ENCODE measurements at places on chromosomes 4 and X.

GRCh38 chr4:1171311-1172227, 814 bp downstream of the SPON2 start:
- no peak for DNase-seq

DNA sequence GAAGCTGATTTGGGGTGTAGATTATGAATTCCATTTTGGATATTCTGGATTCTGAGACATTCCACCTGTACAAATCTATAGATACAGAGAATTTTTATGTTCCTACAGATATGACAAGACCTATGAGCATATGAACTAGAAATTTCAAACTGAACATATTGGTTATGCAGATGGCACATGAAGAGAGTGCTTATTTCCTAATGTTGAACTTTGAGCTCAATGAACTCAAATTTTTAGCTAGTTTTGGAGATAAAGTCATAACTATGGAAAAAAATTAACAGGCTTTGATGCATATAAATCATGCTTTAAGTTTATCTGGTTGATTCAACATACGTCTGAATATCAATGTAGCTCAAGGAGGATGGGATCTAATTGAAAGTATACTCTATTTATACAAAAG, 8.9 kb downstream of the CHIC2 start:
- DNase-seq, result no peak

DNA sequence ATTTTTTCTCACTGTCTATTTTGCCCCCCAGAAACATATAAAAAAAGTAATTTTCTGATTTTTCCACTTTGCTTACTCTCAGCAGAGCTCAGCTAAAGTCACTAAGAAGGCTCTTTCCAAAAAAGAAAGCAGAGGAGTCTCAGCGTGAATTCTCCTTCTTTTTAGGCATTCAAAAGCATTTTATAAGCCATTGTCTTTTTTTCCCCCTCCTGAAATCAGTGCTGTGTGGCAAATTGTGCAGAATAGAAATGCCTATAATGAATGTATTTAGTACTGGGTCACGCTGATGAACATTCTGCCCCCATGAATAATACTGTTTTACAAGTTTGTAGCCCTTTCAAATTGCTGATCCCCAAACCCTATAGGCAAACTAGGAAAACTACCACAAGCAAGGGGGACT, 1.6 kb upstream of the PCDH18 start:
- DNase-seq, result no peak

- DNase-seq, result no peak
Measured at GRCh38 chrX:65866146-65866545, 173.7 kb downstream of the VSIG4 start.

- no peak for DNase-seq
Measured at GRCh38 chr4:8295471-8295870, 25.9 kb downstream of the HTRA3 start.

DNA sequence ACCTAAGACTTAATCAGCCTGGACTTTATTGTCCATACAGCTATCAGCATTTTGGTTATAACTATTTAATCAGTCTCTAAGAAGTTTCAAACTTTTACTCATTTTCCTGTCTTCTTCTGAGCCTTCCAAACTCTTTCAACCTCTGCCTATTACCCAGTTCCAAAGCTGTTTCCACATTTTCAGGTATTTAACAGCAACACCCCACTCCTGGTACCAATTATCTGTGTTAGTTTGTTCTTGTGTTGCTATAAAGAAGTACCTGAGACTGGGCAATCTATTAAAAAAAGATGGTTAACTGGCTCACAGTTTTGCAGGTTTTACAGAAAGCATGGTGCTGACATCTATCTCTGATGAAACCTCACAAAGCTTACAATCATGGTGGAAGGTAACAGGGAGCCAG, 195.6 kb downstream of the NPNT start:
- DNase-seq, result no peak

- DNase-seq, result peak; percentile 28
Measured at GRCh38 chr4:126306152-126306869, 991.6 kb downstream of the FAT4 start.

GRCh38 chr4:36224972-36225903, 19.1 kb downstream of the ARAP2 start:
- peak; percentile 60 for DNase-seq

DNA sequence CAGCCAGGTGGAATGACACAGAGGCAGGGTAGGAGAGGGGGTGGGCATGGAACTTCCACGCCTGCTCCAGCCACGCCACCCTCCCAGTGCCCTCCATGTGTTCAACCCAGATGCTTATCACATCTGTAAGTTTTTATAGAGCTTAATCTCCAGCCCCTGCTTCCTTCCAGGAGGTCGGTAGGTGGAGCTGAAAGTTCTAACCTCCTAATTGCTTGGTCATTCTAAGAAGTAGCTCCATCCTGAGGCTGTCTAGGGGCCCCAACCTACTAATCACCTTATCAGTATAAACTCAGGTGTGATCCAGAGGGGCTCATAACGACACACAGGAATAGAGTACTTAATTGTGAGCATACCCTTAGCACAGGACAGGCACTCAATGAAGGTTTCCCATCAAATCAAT, 18.3 kb downstream of the QDPR start:
- DNase-seq, result no peak

DNA sequence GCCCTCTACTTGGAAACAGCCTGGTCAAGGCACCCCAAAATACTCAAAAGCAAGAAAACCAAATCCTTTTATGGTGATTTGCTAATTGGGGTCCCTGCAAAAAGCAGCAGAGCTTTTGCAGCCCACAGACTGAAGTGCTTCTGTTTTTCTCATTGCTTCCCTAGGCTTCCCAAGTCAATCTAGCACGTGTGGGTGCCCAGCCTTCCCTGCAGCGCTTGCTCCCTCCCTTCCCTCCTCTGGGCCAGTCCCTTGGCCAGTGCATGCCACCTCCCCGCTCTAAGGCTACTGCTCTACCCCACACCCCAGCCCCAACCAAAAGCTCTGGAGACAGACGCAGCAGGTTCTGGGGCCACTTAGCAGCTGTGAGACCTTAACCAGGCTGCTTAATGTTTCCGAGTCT, 53.6 kb downstream of the ANAPC4 start:
- no peak for DNase-seq

GRCh38 chrX:72258174-72258573, 18.9 kb downstream of the RPS4X start:
- no peak for DNase-seq

GRCh38 chrX:115591856-115592842, 31.2 kb downstream of the PLS3 start:
- no peak for DNase-seq

DNA sequence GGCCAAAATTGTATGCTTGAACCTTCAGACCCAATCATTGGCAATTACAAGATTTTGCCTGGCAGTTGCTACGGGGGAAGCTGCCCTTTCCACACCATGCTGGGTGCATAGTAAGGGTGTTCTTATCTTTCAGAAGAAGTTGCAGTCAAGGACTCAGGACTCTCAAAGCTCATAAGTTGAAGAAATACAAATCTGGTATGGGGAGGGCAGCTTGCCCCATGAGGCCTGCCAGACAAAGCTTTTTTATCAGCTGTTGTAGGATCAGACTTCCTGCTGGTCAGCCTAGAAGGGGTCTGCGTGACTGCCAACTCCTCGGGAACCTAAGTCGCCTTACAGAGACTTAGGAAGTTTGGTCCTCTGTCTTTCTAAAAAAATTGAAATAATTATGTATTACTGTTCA, 174.9 kb upstream of the TECRL start:
- no peak for DNase-seq

DNA sequence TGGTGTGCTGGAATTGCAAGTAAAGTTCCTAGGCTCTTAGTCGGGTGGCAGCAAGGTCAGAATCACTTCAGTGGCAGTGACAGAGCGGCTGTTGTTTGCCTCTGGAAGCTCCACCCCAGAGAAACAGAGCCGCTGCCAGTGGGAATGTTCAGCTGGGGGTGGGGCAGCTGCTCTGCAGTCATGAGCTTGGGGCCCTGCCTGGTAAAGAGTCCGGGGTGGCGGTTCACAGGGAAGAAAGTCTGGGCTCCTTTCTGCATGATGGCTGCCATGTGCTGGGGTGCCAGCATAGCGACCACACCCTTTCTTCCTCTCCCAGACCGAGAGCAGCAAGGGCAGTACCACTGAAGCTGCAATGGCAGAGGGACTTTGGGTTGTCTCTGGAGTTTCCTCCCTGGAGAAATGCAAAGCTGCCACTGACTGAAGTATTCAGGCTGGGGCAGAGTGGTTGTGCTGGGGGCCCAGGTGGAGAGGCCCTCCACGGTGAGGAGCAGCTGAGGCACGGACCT, 108.8 kb upstream of the CENPE start:
- peak; percentile 52 for DNase-seq

DNA sequence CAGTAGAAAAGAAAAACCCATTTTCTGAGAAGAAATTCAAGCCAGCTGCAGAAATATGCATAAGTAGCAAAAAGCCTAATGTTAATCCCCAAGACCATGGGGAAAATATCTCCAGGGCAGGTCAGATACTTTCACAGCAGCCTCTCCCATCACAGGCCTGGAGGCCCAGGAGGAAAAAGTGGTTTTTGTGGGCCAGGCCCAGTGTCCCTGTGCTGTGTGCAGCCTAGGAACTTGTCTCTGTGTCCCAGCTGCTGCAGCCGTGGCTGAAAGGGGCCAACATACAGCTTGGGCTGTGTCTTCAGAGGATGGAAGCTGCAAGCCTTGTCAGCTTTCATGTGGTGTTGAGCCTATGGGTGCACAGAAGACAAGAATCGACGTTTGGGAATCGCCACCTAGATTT, 581.0 kb downstream of the C4orf33 start:
- DNase-seq, result no peak

DNA sequence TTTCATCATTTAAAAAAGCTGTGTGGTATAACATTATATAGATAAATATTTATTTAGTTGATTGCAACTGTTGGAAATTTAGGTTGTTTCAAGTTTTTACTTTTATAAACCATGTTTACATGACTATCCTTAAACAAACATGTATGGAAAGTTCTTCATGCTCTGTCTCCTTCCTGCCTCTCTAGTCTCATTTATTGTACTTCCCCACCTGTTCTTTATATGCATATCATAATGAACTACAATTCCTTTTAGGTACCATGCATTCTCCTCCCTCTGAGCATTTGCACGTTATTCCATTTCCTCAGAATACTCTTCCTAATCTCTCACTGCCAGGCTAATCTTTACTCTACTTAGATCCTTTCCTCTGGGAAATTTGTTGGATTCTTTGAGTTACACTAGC, 16.9 kb upstream of the ADH6 start:
- no peak for DNase-seq

DNA sequence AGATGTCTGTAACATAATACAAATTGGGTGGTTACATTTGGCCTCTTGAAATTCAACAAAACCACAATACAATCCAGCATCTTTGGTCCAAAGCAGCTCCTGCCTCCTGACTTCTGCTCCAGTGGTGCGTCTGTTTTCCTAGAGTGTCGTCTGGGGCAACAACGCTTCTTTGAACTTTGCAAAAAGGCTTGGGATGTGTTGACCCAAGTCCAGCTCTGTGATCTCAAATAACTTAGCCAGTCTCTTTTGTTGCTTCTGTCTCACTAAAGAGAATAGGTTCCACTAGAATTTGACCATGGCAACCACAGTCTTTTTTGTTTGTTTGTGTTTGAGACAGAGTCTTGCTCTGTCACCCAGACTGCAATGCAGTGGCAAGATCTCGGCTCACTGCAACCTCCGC, 324.0 kb downstream of the DHRSX start:
- DNase-seq, result no peak

DNA sequence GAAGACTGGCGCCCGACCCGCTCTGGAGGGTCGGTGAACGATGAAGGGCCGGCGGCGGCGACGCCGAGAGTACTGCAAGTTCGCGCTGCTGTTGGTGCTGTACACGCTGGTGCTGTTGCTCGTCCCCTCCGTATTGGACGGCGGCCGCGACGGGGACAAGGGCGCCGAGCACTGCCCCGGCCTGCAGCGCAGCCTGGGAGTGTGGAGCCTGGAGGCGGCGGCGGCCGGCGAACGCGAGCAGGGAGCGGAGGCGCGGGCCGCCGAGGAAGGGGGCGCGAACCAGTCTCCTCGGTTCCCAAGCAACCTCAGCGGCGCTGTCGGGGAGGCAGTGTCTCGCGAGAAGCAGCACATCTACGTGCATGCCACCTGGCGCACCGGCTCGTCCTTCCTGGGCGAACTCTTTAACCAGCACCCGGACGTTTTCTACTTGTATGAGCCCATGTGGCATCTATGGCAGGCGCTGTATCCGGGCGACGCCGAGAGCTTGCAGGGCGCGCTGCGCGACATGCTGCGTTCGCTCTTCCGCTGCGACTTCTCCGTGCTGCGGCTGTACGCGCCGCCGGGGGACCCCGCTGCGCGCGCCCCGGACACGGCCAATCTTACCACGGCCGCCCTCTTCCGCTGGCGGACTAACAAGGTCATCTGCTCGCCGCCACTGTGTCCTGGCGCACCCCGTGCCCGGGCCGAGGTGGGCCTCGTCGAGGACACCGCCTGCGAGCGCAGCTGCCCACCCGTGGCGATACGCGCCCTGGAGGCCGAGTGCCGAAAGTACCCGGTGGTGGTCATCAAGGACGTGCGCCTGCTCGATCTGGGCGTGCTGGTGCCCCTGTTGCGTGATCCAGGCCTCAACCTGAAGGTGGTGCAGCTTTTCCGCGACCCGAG, 568 bp downstream of the CHST7 start:
- peak; percentile 50 for DNase-seq

- no peak for DNase-seq
Measured at GRCh38 chr4:16572161-16572560, 326.3 kb downstream of the LDB2 start.

GRCh38 chr4:15754323-15754722, 23.8 kb upstream of the CD38 start:
- no peak for DNase-seq

Measured in testis (tissue), 5 donors.